Colonic mucosa (tissue), 4 donors: ENCODE measurements at places on chromosomes 3 and 15.

DNA sequence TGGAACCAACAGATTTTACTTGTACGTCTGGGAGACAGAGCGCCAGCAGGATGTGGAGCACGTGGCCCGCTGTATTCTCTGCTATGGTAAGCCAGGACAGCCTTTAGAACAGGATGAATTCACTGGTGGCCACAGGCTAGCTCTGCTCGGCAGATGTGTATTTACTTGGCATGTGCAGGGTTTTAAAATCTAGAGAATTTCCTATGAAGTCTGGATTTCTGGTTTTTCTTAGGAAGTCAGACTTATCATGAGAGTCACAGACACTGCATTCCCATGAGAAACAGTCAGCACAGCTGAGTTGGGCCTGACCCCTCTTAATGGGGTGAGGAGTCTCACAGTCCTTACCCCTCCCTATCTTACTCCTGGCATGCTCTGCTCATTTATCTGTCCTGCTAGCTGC lies 84.6 kb upstream of the COL6A5 start:
- no peak for DNase-seq

DNA sequence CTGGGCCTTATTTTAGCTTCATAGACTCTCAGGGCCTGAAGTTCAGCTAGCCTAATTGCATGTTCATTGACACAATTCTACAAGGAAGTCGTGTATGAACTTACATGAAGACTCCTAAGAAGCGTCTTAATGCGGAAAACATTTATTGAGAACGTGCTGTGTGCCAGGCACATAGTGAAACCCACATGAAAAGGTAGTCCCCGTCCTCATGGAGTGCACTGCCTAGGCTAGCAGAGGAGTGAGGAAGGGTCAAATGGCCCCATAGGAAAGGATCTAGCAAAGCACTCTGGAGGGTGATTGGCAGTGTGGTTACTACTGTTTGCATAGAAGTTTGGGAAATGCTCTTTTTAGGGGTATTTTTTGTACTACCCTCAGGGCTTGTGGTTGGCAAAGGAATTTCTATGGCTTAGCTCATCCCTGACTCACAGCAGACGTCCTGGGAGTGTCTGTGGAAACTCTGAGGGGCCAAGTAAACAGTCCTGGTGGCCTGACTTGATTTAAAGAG lies 854 bp upstream of the NPTN start:
- DNase-seq, result no peak

- no peak for DNase-seq
Observed at GRCh38 chr3:63370094-63370493, 92.0 kb downstream of the SYNPR start.

DNA sequence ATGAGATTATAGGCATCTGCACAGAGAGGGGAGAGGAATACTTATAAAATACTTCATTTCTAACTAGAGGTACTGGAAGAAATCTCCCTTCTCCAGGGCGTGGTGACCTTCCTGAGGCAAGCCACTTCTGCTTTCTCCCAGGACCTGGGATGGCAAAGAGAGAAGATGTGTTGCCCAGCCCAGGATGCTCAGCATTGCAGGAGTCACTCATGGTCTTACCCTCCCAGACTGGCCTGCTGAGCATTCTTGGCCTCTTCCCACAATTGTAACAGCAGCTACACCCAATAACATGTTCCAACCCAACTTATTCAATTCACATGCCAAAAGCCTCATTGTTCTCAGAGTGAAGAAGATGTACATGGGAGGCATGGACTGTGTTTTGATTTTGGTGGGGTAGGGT lies 37.9 kb downstream of the IL20RB start:
- no peak for DNase-seq

- no peak for DNase-seq
Observed at GRCh38 chr15:23797747-23798446, 110.8 kb upstream of the NDN start.

DNA sequence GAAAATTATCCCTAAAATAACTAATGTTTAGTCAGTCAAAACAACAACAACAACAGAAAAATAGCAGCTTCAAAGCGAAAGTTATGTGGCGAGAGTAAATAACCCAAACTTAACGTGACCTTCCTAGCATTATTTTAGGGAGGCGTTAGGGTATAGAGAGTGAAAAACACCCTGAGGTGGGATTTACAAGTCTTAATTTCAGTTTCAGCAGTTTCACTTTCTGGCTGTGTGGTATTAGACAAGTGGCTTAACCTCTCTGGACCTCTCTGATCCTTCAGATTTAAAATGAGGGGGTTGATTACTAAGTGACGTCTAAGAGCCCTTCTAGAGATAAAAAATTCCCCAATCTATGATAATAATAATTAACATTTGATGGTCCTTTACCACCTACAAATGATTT lies 291.2 kb downstream of the ZBTB20 start:
- no peak for DNase-seq
